Tibial nerve (tissue), 4 donors: ENCODE measurements at places on chromosomes 16 and 17. TPM values are rescaled to one million over a fixed set of nuclear protein-coding genes. Genes with fewer than 3 reads are reported as not detected.

The GJC1 gene
- 8.3 TPM for total RNA-seq

The ECI1 gene
- 94.7 TPM for total RNA-seq

The NLGN2 gene
- total RNA-seq, result 29.6 TPM

The KIF18B gene
- 0.30 TPM for total RNA-seq

The HLF gene
- total RNA-seq, result 38.8 TPM

The MMP2 gene
- 249 TPM for total RNA-seq

The ADORA2B gene
- total RNA-seq, result 1.1 TPM

The C1QL1 gene
- total RNA-seq, result 9.8 TPM

The ZPBP2 gene
- not detected for total RNA-seq

The CBLN1 gene
- not detected for total RNA-seq

The TPSAB1 gene
- 67.7 TPM for total RNA-seq

The BEAN1 gene
- not detected for total RNA-seq

The PHLPP2 gene
- total RNA-seq, result 18.2 TPM

The MYH3 gene
- 0.59 TPM for total RNA-seq

The PRSS22 gene
- not detected for total RNA-seq

The ABCC11 gene
- total RNA-seq, result not detected

The ELMO3 gene
- 4.2 TPM for total RNA-seq

The APOBR gene
- total RNA-seq, result 2.2 TPM

The UTS2R gene
- total RNA-seq, result not detected

The CLDN7 gene
- total RNA-seq, result 2.0 TPM

The TBC1D3G gene
- not detected for total RNA-seq

The SLC5A11 gene
- not detected for total RNA-seq

The POLR3K gene
- 8.6 TPM for total RNA-seq

The TP53 gene
- 30.3 TPM for total RNA-seq

The CLEC10A gene
- total RNA-seq, result 2.2 TPM

The KCNJ18 gene
- total RNA-seq, result not detected

The MYCBPAP gene
- 2.1 TPM for total RNA-seq

The TRAF7 gene
- 29.1 TPM for total RNA-seq

The RCVRN gene
- not detected for total RNA-seq

The RRAD gene
- total RNA-seq, result 116 TPM

The PRR35 gene
- not detected for total RNA-seq
